ENCODE measurements at places on chromosomes 3 and 15.

GRCh38 chr3:164375995-164376394 lies 702.3 kb downstream of the SI start:
- DNase-seq, result no peak

DNA sequence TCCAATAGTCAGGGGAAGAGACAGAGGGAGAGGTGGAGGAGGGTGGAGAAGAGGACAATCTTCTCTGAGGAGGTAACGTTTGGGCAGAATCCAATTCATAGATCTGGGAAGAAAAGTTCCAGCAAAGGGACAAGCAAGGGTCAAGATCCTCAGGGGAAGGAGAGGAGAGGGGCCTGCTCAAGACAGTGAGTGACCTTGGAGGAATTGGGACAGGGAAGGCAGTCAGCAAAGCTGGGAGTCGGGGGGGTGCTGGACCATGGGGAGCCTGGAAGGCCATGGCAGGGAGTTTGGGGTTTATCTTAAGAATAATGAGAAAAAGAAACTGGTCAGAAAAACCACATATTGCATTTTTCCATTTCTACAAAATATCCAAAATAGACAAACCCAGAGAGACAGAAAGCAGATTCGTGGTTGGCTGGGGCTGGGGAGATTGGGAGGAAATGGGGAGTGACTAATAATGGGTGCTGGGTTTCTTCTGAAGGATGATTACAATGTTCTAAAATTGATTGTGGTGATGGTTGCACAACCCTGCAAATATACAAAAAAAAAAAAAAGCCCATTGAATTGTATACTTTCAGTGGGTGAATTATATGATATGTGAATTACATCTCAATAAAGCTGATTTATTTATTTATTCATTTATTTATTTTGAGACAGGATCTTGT lies 19.6 kb upstream of the SRP14 start:
- peak; percentile 46 for DNase-seq

DNA sequence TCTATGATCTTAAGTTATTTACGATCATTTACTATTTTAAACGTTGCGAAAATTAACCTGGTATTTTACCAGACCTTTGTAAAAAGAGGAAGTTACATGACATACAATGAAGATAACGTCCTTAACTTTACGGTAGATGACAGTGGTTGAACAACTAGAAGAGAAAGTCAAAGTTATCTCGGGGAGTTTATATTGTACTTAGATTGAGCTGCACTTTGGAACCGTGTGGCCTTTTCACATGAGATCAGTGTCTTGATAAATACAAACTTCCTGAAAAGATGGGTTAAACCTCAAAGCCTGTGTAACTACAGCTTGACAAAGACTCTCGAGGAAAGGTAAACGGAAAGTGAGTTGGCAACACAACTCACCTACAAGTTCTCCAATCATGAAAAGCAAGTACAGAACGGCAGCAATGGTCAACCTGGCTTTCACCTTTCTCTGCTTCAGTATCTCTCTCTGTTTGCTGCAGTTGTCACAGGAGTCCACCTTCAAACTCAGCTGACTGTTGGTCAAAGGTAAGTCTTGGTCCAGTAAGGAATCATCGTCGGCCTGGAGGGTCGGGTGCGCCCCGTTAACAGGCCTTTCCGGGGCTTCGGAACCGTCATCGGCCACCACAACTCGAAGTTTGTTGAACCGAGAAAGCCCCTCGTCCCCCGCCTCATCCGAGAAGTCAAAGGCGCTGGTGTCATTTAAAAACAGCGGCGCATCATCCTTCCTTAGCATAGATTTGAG lies 793 bp downstream of the SLC30A4 start:
- DNase-seq, result peak; percentile 22

DNA sequence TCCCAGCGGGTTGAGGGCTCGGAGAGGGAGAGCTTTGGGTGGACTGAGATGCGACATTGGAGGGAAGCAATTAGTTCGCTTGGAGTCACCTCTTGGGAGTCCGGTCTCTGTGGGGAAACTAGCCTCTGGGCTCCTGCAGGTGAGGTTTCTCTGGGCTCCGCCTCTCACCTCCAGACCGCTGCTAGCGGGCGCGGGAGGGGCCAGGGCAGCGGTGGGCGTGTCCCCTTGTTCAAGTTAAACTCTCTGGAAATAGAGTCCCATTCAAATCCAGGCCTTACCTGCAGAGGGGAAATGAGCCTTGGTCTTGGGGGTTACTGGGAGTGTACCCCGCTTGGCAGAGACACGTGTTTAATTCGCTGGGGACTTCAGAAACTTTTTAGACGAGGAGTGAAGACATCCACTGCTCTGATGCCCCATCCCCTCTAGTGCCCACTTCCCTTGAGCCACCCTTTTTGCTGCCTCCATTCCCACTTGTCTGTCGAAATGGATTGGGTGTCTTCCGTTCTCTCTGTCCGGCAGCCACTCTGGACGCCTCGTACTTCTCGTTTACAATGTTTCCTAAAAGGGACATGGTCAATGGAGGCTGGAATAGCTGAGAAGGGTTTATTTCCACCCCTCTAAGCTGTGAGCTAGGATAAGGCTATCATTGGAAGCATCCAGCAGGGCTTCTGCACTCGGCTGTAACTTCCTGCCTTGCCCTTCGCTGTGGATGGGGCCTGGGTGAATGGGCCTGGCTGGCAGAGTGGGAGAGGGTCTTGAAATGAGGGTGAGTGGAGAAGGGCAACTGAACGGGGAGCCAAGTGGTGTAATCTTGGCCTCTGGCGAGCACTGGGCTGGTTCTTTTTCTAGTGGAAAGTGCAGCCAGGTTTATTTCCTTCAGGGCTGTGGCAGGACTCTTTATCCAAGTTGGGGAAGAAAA lies 1.1 kb downstream of the MITF start:
- no peak for DNase-seq

DNA sequence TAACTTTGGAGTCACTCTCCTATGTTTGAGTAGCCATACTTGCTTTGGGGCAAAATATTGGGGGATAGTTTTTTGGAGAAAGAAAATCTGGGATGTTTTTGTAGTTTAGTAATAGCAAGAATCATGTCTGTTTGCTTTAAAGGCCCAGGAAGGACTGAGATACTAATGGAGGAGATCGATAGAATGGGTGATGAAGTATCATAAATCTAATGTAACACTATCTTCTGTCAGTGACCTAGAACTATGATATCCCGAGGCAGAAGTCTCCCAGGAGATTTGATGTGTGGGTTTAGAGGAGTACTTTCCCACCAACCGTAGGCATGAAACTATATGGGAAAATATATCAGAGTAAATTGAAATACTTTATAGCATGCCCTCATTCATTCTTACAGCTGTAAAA lies 21.0 kb upstream of the NFKBIZ start:
- no peak for DNase-seq

GRCh38 chr3:144332868-144333267 lies 361.2 kb downstream of the DIPK2A start:
- no peak for DNase-seq

DNA sequence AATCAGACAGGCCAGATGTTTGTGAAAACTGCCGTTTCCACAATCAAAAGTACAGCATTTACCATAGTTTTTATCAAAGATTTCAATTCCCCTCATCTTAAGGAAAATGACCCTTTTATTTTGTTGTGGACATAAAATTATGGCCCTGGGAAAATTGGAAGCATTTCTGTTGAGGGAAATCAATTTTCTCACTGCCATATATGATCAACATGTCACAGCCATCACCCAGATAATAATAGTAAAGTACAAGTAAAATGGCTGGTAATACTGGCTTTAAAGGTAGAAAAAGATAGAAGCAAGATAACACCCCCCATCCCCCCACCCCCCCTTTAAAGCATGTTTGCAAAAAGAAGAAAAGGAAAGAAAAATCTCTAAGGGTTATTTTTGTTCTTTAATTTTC lies 311.7 kb downstream of the WDR72 start:
- DNase-seq, result no peak

- DNase-seq, result no peak
Measured at GRCh38 chr15:69412701-69413100, 1.4 kb upstream of the KIF23 start.

- DNase-seq, result peak; percentile 50
Measured at GRCh38 chr3:186953011-186953487, 22.7 kb downstream of the ST6GAL1 start.

DNA sequence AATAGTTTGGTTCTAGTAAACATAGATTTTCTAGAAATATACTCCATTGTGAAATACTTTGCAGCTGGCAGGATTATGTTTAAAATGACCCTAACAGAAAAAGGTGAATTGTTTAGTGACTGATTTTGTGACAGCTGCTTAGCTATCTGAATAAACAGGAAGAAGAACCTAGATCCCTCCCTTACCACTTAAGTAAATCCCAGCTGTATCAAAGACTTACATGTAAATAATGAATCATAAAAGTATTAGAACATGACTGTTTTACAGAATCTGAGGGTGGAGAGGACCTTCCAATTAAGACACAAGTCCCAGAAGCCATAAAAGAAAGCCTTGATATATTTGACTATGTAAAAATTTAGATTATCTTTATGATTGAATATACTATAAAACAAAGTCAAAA lies 15.9 kb downstream of the SLC49A4 start:
- DNase-seq, result no peak

GRCh38 chr3:76436894-76437293 lies 603.0 kb upstream of the ROBO2 start:
- peak; percentile 29 for DNase-seq

- DNase-seq, result no peak
Measured at GRCh38 chr3:93923006-93923405, 50.7 kb downstream of the PROS1 start.

DNA sequence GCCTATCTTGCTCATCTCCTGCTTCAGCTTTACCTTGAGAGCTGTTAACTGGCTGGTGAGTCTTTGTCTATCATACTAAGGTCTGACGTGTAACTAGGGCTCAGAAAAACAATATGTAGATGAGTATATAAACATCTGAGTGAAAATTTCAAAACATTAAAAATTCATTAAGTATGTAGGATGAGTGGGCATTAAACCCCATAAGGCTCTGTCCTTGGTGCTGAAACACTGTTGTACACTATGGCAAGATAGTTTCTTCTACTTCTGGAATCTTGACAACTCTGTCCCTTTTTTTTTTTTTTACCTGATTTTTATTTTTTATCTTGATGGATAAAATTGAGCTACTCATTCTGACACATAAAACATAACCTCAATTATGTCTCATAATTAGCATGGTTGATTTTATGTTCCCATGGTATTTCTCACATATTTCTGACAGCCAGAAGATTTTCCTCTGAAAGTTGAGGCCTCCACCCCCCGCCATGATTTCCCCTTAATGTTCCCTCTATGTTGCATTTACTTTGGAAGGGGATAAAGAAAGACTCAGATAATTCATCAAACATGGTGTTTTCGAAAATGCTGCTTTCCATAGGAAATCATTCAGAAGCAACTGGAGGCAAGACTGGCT lies 54.3 kb downstream of the DGKG start:
- peak; percentile 55 for DNase-seq

DNA sequence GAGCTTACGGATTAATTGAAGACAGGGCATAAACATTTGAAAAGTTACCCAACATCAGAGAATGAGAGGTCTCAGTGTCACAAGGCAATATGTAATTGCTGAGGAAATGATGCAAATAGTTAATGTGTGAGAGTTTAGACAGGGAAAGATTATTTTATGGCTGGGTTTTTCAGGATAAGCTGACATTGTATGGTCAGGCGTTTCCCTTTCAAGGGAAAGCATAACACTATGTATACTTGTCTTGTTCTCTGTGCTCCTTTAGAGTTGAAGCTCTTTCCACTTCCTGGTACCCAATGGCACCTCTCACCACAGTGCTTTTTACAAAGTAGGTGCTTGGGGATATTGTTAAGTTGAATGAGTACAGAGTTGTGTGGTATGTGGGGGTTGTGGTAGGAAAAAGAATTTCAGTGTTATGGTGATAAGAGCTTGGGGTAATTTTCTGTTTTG lies 19.9 kb downstream of the IQGAP1 start:
- DNase-seq, result no peak

GRCh38 chr3:169955406-169955805 lies 11.2 kb upstream of the SEC62 start:
- no peak for DNase-seq

GRCh38 chr3:162122405-162122804 lies 625.8 kb downstream of the OTOL1 start:
- no peak for DNase-seq

DNA sequence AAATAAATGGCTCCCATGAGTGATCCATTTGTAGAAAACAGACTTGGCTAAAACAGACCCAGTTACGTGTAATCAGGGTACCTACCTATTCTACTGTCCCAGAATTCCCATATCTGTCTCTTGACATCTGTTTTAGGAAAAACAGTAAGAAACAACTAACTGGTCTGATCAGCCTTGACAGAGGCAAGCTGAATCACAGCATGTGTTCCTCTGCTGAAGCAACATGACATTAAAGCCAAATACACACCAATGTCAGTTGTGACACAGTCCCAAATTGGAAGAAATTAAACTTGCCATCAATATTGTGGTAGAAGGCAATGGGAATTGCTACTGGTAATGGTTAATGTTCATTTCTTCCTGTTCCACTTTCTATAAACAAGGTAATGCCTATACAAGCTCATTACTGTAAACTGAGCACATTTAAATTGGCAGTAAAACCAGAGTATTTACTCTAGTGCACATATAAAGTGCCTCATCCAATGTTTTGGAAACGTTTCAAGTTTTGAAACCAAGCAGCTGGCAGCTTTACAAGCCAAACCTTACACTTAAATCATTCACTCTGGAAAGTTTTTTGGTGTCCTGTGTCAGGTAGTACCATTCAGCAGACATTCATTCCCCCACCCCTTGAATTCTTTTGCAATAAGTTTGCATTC lies 27.0 kb downstream of the ALDH1A2 start:
- DNase-seq, result peak; percentile 70

DNA sequence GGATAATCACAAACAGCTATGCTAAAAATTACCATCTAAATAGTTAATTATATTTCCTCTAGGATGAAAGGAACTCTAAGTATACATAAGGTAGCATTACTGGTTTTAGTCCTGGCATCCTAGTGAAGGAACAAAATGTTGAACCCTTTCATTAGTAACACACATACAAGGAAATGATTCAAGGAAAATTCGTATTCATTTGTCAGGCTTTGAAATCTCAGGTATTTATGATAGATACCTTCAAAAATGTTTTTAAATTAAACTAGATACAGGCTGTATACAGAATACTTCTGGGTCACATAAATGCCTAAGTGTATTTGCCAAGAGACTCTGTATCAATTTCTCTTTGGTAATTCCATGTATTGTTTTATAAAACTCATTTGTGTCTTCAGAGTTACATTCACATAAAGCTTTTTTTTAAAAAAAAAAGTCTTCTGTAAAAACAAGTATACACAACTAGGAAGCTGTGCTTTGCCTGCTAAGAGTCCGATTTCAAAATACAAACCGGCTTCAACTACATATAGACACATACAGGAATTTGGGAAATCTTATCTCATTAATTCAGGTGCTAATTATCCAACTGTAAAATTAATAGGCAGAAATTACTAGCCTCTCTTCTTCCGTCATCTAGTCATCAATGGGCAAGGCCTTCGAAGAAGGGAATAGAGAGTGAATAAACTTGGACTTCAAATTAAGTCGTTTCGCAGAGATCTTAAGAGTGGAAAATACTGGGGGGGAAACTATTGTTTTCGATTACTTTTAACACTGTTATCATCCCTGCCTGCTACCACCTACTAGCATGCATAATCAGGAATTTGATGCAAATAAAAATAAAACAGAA lies 1.3 kb downstream of the SECISBP2L start:
- peak; percentile 32 for DNase-seq
